A549 treated with ZK216348 at 1 μM for 4 hours (cell line): ENCODE measurements at places on chromosomes 2 and 18. TPM values are rescaled to one million over a fixed set of nuclear protein-coding genes. Genes with fewer than 3 reads are reported as not detected.

LOXHD1 gene
- total RNA-seq, result not detected in 5 replicates

RNASEH1 gene
- total RNA-seq, result 46.1 to 54.7 TPM (median 53.5 TPM) in 5 replicates

RAB27B gene
- total RNA-seq, result 10.2 to 14.7 TPM (median 12.6 TPM) in 5 replicates

GCG gene
- not detected in 5 replicates for total RNA-seq

PLEKHB2 gene
- total RNA-seq, result 62.2 to 83.3 TPM (median 72.9 TPM) in 5 replicates
